ENCODE measurements at places on chromosomes 12 and 14. TPM values are rescaled to one million over a fixed set of nuclear protein-coding genes. Genes with fewer than 3 reads are reported as not detected.
A peak's percentile ranks its signal among the peaks of the same experiment; 100 is the strongest.

- no peak for ATAC-seq
Observed at GRCh38 chr12:75446857-75447256, 33.7 kb upstream of the GLIPR1 start.

DNA sequence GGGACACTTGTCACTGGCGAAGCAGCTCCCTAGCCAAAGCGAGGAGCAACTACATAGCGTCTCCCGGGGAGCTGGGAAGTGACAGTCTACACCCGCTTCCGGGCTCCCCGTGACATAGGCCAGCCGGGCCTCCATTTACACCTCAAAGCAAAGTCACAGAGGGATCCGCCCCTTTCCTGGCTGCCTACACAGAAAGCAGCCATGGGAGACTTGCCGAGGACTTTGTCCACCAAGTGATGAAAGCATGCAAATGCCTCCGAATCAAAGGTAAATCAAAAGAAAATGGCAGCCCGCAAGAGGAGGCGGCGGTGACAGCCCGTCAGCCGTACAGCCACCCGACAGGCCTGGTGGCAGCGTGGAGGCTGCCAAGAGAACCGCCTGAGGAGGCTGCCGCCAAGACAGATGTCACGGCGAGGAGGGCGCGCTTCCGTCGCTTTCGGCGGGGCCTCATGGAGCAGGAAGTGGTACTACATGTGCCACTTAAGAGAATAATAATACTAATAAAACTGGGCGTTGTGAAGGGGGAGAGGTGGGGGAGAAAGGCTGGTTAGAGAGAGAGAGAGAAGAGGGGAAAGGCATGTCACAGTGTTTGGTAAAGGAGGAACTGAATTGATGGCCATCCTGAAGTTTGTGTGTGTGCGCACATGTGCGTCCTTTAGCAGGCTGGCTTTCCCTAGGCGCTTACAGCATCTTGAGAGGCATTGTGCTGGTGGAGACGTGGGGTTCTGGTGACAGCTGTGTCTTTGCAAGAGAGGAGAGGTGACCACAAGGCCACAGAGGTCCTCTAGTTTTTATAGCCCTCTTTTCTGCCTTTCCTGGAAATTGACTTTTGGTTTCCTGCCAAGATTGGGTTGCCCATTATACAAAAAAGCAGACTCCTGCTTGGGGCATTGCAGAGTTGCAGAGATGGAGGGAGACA is 661.7 kb downstream of the VRK1 start:
- ATAC-seq, result no peak

GRCh38 chr14:101991352-101991751 is 27.0 kb downstream of the DYNC1H1 start:
- no peak for ATAC-seq

DNA sequence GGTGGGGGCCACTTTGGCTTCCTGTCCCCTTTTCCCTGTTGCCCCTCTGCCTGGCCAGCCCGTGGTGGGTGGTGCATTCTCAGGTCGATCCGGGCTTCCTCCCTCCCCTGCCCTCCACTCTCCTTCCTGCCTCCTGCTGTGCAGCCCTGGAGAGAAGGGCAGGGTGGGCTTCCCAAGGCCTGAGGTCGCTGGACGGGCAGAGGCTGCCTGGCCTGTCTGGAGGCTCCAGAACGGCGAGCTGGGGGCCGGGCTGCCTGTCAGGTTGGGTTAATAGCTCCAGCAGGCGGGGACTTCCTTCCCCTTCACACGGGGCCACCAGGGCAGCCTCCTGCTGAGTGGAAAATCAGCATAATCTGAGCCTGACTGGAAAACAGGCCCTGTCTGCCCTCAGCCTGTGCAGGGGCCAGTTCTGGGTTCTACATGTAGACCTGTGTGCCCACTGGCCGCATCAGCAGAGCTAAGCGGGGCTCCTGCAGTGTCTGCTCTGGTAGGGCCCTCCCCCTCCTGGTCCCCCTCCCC is 11.3 kb downstream of the KIF26A start:
- ATAC-seq, result peak; percentile 42

DNA sequence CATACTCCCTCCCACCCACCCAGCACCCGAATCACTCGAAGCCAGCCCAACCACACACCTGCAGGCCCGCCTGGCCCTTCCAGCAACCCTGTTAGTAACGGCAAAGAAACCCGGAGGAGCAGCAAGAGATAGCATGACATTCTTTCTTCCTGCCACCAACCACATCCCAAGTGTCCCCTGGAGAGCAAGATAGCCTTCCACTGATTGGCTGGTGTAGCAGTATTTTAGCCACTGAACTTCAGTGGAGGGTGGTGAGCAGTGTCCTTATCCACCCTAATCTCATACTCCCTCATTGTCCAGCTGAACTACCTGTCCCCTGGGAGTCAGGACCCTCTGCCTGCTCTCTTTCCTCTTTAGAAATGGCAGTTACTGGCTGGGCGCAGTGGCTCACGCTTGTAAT is 769 bp upstream of the SLC39A5 start:
- ATAC-seq, result no peak

DNA sequence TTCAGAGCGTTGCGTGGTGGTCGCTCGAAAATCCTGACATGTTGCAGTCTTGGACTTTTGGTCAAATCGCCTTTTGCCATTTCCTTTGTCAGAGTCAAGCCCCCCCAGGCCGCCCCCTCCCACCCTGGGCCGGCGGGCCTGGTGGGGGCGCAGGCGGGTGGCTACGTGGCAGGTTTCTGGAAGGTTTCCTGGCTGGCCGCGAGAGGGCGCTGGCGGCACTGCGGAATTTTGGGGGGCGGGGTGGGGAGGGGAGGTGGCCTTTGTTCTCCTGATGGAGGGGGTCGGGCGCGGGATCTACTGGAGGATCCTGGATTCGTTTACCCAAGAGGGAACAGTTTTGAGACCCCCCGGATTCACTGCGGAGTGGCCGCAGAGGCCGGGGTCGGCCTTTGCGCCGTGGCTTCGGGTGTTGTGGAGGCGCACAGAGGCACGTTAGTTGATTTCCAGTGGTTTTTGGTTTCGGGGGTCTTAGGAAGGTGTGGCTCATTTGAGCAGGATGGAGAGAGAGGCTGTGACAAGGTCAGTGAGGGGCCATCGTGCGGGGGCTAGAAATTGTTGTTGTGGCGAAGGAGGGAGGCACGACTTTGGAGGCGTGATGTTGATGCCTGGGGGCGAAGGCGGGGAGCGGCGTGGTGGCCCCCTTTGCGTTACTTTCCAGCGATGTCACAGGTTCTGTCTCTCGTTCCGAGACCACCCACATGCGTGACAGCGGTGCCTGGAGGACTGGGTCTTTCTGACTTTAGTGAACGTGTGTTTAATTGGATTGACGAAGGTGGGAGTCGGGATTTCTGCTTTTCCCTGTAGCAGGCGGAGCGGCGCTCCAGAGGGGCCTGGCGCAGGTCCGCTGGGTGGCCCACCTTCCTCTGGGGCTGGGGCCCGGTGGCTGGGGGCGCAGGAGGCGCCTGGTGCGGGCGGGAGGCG is 1.4 kb downstream of the MEG3 start:
- ATAC-seq, result no peak

- no peak for ATAC-seq
Observed at GRCh38 chr12:96522690-96523089, 33.3 kb downstream of the CFAP54 start.

GRCh38 chr12:89959179-89959578 is 250.5 kb upstream of the ATP2B1 start:
- ATAC-seq, result no peak

DNA sequence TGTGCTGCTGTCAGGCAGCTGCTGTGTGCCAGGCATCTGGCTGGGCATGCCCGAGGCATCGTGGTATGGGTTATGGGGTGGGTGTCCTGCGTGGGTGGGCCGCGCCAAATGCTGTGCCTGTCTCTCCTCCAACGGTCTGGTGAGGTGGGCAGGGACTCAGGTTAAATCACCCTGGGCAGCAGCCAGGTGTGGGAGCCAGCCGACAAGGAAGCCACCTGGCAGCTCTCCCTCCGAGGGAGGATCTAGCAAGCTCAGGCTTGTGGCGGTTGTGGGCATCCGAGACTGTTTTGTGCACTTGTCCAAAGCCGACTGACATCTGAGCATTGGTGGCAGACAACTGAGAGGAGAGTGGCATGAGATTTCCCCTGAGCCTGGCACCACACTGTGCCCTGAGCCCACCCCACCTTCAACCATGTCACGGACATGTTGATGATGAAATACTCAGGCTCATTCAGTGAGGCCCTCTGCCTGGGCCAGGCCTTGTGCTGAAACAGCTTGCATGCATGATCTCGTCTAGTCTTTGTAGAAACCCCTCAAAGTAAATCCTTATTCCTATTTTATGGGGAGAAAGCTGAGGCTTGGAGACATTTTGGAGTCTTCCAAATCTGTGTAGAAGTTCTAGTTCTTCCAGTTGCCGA is 181.8 kb upstream of the MYL2 start:
- ATAC-seq, result no peak

- ATAC-seq, result no peak
Observed at GRCh38 chr12:63318313-63318712, 167.3 kb upstream of the AVPR1A start.

- no peak for ATAC-seq
Observed at GRCh38 chr12:20868277-20868676, 57.8 kb downstream of the SLCO1B3 start.

GRCh38 chr12:110690127-110690430 is 1.2 kb upstream of the HVCN1 start:
- ATAC-seq, result no peak

DNA sequence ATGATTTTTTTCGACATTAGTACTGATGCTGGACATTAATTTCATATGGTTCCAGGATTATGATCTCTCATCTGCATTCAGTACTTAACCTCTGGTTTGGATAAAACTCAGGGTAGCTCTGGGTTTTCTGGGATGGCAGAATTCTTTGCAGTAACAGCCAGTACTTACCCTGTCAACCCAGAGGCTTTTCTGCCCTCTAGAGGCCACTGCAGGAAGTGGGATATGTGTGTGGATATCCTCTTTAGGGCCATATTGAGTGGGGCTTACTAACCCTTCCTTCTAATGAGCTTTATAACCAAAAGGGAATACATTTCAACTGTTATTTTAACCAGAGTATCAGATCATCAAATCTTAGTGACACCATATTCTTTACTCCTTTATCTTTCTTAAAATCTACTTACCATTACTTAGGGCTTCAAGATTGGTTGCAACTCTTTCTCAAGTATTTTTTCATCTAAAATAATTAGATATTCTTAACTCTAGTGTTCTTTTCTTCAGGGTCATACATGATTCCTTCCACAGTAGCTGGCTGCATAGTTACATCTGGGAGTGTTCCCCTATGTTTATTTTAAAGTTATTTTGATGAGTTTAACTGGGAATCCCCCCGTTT is 488.0 kb upstream of the STXBP6 start:
- no peak for ATAC-seq

DNA sequence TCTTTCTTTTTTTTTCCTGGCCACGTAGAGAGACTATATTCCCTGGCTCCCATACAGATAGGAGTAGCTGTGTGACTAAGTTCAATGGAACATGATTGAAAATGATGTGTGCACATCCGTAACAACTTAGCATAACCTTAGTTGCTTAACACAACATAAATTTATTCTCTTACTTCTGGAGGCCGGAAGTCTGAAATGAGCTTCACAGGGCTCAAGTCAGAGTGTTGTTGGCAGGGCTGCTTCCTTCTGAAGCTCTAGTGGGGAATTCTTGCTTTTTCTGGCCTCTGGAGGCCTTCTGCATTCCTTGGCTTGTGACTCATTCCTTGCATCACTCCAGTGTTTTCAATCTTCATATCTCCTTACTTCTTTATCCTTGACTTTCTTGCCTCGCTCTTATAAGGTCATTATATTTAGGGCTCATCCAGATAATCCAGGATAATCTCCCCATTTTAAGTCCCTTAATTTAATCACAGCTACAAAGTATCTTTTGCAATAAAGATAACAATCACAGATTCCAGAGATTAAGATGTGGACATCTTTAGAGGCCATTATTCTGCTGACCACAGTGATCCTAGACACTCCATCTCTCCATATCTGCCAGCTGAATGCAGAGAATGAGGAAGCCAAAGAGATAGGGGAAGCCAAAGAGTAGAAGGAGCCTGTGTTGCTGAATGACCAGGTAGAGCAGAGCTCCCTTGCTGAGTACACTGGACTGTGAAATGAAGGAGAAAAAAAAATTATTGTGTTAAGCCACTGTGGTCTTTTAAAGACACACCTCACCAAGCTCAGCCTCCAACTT is 21.0 kb upstream of the SNX6 start:
- ATAC-seq, result peak; percentile 84

DNA sequence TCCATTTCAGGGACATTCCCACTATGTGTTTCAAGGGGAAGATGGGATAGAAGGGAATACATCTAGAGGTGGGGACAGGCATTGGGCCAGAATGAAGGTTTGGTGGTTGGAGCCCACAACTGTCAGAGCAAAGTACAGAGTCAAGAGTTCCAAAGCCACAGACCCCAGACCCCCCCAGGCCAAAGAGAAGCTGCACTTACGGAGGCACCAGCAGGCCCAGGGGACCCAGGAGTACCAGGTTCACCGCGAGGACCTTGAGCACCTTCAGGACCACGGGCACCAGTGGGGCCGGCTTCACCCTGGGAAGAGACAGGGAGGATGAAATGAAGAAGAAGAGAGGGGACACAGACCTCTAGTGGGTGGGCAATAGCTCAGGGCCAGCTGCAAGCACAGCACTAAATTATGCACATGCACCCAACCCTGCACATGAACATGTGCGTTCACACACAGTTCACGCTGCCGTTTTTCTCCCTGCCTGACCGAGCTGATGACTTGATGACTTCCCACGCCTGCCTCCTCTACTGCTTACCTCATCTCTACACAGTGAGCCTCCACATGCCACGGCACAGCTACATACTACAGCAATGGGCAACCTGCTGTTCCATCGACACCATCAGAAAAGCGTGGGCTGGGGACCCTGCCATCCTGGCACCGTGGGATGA is 16.7 kb downstream of the COL2A1 start:
- no peak for ATAC-seq

GRCh38 chr14:37595809-37596621 is 586 bp downstream of the TTC6 start:
- no peak for ATAC-seq

- peak; percentile 75 for ATAC-seq
Observed at GRCh38 chr12:57889500-57889989, 43.0 kb upstream of the CTDSP2 start.

DNA sequence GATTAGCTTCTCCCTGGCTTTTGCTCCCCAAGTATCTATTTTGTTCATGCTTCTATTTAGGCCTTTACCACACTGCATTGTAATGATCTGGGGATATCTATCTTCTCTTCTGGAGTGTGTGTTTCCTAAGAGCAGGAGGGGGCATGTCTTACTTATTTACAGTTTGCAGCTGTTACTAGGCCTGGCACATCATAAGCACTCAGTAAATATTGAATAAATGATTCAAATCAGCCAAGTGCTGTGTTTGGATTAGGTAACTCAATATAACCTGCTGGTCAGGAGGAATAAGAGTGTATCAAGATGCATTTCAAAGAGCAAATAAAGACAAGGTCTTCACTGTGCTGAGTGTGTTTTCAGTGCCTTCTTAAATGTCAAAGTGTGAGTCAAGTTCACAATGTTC is 186.1 kb downstream of the FOXG1 start:
- ATAC-seq, result no peak

- ATAC-seq, result no peak
Observed at GRCh38 chr12:42144158-42144407, 591 bp downstream of the GXYLT1 start.

The ACVRL1 gene
- 77.4 TPM for total RNA-seq

The C14orf39 gene
- 0.31 TPM for total RNA-seq

The RERGL gene
- total RNA-seq, result 2.3 TPM

The TSHR gene
- total RNA-seq, result not detected

The CLEC1B gene
- total RNA-seq, result not detected

The DBX2 gene
- total RNA-seq, result not detected

The DPF3 gene
- total RNA-seq, result 0.13 TPM

The PARP2 gene
- total RNA-seq, result 9.3 TPM

The MYH6 gene
- total RNA-seq, result not detected

The NANOG gene
- not detected for total RNA-seq

The GUCY2C gene
- not detected for total RNA-seq

The KLRB1 gene
- 1.8 TPM for total RNA-seq

The KLRK1 gene
- 2.0 TPM for total RNA-seq

The REM2 gene
- total RNA-seq, result 0.67 TPM

The RNASE3 gene
- total RNA-seq, result not detected

The FIGNL2 gene
- 0.16 TPM for total RNA-seq
